Stimulated activated CD8-positive, alpha-beta memory T cell treated with anti-CD3 and anti-CD28 coated beads, Interleukin-7, amount 100 ng/mL, for 4 hours (primary cell): ENCODE measurements at places on chromosomes 7 and 10.

GRCh38 chr7:11005202-11005601 lies 31.5 kb downstream of the PHF14 start:
- no peak for DNase-seq

DNA sequence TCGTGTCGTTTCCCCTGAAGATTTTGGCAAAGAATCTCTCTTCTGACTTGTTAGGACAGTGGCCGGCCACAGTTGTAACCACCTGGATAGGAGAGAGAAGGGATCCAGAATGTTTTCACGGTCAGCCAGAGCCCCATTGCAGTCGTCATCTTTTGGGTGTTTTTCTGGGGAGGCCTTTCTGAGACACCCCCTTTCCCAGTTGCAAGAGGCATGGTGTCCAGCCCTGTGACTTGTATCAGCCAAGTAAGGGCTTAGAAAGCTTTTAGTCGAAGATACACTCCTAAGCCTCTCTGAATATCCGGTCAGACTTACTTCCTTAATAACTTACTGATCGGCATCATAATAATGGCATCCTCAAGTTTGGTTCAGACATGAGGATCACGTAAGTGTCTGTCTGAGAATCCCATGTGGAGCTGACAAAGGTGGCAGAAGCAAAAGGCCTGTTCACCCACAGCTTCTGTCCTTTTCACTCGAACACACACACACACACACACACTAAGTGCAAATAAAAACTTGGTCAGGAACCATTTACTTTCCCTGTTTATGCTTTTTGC lies 435.7 kb upstream of the GALNT17 start:
- no peak for DNase-seq

- DNase-seq, result no peak
Observed at GRCh38 chr7:47458057-47458456, 123.9 kb downstream of the TNS3 start.

GRCh38 chr10:100738055-100738827 lies 7.1 kb upstream of the PAX2 start:
- DNase-seq, result no peak

DNA sequence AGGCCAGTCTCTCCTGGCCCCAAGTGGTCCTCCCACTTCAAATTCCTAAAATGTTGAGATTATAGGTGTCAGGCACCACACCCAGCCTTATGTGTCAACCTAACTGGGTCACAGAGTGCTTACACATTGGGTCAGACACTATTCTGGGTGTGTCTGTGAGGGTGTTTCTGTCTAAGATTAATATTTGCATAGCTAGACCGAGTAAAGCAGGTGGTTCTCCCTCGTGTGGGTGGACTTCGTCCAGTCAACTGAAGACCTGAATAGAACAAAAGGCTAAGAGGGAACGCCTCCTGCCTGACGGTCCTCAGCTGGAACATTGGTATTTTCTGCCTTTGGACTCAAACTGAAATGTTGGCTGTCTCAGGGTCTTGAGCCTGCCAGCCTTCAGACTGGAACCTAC lies 11.5 kb downstream of the PPIF start:
- DNase-seq, result no peak

DNA sequence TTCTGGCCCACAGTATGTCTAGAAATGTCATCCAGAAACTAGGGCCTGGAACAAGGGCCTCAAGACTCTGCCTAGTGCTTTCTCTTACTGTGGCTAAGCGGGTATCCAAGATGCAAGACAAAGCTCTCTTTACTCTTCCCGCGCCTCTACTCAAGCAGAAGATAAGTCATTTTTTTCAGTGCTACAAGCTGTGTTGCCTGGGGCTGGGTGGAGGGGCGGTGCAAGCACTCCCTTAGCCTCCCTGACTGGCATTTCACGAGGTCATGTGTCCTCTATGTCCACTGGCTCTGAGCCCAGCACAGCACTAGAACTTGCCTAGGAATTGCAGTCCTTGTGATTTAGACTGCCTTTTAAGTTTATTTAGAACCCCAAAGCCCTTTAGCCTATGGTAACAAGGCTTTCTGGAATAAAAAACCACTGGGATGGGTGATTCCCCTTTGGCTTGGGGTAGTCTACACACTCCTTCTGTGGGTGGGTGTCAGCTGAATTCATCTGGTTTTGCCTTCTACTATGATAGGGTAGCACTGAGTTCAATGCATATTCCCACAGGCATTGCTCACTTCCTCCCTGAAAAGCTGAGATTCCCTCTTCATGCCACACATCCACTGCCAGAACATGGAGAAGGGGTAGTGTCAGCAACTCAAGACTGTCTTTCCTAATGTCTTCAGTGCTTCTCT lies 371.8 kb upstream of the KCND2 start:
- DNase-seq, result no peak

DNA sequence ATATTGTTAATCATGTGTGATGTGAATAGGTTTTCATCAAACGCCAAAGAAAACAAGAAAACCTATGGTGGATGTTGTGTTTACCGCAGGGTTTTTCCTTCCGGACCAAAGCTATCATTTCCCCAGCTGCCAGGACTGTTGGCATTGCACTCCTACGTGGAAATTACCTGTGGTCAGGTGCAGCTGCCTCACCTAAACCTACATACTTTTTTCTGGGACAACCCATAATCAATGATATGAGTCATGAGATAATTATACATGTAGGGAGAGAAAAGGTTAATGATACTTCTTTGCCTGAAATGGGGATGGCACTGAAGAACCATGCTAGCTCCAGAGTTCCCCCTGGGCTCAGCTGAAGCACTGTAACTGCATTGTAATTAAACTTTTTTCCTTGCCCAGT lies 223.6 kb upstream of the SEMA3E start:
- DNase-seq, result no peak

DNA sequence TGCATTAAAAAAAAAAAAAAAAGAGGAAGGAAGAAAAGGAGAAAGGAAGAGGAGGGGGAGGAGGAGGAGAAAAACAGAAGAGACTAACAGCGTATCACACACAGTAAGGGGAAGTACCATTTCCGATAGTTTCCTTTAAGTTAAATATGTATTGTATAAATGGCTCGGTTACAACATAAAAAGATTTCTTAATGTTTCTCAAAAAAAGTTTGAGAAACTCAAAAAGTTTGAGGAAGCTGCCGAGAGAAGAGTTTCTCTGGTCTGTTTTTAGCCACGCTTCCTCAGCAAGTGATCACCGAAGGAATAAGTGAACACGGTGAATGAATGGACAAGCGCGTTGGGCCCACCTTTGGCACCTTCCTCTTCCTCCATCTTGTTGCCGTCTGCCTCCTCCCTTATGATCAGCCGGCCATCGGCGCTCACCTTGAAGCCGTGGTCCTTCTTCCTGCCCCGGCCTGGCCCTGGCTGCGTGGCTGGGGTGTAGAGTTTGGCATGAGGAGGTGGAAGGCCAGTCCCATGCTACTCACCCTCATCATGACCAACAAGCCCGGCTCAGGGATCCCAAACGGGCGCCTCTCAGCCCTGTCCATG lies 31.3 kb upstream of the FRAT2 start:
- DNase-seq, result no peak

GRCh38 chr10:81177651-81178244 lies 640.0 kb downstream of the SH2D4B start:
- DNase-seq, result no peak

GRCh38 chr10:17007418-17007770 lies 122.2 kb downstream of the CUBN start:
- DNase-seq, result no peak

DNA sequence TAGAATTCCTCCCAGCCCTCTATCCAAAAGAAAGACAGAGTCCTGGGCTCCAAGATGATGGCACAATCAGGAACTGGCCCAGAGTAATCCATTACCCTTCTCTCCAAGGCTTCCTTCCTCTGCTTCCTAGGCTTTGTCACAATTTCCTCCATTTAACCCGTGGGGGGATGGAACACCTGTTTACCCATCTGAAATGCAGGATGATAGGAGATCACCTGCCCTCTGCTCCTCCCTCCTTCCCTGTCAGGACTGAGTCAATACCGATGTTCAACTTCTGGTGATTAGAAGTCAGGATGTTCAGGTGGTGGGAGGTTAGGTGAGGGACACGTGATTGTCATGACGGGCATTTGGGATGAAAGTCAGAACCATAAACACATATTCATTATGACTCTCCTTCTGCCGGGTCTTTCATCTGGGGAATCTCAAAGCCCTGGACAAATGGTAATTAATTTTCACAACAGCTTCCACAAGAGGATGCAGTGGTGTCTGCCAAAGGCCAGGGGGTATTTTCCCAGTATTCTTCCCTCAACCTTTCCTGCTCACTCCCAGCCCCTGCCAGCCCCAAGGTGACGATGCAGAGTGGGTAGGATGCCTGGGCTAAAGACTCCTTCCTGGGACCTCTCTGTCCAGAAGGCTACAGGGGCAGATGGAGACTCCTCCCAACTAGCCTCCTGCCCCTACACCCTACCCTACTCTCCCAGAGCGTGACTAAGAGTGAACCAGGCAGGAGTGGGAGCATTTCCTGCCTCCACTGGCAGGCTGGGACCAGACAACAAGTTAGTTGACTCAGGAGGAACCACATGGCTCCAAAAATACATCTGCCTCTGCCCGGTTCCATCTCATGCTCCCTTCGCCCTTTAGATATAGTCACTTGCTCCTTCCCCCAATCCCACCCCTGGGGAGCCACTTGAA lies 27.9 kb downstream of the DUSP5 start:
- DNase-seq, result no peak

DNA sequence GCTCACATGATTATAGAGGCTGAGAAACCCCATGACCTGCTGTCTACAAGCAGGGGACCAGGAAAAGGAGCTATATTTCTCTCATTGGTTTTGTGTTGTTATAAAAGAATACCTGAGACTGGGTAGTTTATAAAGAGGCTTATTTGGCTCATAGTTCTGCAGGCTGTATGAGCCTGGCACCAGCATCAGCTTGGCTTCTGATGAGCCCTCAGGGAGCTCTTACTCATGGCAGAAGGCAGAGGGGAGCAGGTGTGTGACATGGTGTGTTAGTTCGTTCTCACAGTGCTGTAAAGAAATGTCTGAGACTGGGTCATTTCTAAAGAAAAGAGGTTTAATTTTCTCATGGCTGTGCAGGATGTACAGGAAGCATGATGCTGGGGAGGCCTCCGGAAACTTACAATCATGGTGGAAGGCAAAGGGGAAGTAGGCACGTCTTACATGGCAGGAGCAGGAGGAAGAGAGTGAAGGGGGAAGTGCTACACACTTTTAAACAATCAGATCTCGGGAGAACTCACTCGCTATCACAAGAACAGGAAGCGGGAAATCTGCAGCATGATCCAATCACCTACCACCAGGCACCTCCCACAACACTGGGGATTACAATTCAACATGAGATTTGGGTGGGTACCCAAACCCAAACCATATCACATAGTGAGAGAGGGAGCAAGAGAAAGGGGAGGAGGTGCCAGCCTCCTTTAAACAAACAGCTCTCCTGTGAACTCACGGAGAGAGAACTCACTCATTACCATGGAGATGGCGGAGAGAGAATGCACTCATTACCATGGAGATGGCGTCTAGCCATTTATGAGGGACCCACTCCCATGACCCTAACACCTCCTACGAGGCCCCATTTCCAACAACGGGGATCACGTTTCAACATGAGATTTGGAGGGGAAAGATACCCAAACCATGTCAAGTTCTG lies 133.4 kb downstream of the JCAD start:
- DNase-seq, result no peak

GRCh38 chr7:134834689-134835462 lies 55.4 kb downstream of the CALD1 start:
- no peak for DNase-seq

- no peak for DNase-seq
Observed at GRCh38 chr7:134254311-134254710, 62.4 kb downstream of the SLC35B4 start.

GRCh38 chr7:19146699-19147098 lies 1.5 kb upstream of the FERD3L start:
- DNase-seq, result no peak

DNA sequence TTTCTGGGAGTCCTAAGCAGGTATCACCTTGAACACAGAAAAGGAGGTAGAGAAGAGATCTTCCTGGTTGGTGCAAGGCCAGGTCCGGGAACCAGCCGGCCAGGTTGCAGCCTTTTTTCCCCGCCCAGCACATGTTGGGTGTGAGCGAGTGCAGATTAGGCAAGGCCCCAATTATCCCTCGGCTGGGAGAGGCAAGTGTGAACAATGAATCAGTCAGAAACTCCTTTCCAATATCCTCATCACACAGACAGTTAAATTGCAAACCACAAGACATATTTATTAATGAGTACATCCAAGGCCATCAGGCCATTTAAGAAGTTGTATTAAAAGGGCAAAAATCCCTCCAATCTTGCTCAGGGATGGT lies 115.0 kb upstream of the AFAP1L2 start:
- DNase-seq, result no peak

DNA sequence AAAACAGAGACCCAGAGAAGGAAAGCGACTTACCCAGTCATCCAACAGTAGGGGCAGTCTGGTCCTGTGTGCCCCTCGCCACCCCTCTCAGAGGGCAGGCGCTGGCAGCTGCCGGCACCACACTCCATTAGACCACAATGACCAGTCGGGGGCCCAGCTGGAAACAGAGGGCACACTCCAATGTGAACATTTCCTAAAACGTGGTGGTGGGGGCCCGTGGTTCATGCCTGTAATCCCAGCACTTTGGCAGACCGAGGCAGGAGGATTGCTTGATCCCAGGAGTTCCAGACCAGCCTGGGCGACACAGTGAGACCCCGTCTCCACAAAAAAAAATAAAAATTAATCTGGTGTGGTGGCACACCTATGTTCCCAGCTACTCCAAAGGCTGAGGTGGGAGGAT lies 912 bp upstream of the OAT start:
- no peak for DNase-seq

GRCh38 chr10:113278664-113279063 lies 274.2 kb upstream of the HABP2 start:
- DNase-seq, result no peak

DNA sequence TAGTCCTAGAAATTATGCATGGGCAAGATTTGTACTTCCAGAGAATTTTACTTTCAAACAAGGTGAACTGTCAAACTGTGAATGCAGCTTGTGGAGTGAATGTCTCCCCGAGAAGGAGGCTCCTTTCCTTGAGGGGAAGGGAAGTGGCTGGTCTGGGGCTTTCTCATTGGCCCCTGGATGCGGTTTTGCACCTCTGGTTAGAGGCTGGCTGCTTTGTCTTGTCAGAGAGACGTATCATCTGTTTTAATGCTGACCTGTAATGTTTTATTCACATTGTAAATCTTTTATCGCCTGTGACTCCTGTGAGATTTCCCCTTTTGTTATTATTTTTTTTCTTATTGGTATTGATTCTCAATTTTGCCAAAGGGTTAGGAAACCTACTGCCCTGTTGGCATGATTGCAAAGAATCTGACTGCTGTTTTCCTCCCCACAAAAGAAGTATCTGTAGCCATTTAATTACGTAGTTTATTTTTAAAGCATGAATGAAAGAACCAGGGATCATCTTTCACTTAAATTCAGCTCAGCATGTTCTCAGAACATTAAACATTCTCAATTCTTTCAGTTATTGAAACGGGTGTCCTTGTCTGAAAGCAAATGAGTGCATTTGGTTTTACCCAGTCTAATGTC lies 238.3 kb upstream of the NFE2L3 start:
- DNase-seq, result no peak

- DNase-seq, result no peak
Observed at GRCh38 chr10:3982746-3983442, 197.9 kb upstream of the KLF6 start.

DNA sequence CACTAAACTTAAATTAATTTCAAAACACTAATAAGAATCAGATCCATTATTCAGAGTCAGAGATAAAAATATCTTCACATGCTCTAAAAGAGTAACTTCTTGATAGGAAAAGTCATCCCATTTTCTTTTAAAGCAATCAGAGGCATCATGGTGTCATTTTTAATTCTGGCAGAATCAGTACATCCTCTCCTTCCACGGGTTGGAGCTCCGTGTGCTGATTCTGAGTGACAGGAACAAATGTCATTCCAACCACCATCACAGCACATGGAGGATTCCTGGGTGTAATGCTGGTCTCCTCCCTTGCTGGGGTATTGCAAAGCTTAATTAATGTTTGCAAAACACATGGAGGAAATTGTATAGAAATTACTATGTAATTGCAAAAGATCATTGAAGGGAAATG lies 114.5 kb upstream of the IMMP2L start:
- DNase-seq, result no peak
